ENCODE measurements at places on chromosomes 6 and 20.

- no peak for DNase-seq
Observed at GRCh38 chr6:17032590-17032987, 69.3 kb upstream of the STMND1 start.

GRCh38 chr6:161230339-161230738 lies 43.5 kb downstream of the AGPAT4 start:
- DNase-seq, result no peak

DNA sequence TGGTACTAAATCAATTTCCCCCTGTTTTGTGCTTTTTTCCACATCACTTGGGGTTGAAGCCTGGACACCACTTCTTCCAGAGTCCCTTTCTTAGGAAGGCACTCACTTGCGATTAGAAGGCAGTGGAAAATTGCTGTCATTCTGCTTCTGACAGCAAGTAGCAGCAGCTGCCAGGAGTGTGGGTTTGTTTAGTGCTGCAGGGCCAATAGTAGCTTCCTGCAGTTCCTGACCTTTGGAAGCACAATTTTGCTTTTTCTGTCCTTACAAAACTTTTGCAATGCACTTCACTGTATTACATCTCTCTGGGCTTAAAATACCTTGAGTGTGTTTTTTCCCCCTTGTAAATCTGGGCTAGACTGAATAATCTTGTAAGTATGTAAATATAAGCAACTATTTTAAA lies 12.5 kb upstream of the HLA-DRA start:
- no peak for DNase-seq

- peak; percentile 42 for DNase-seq
Observed at GRCh38 chr6:107118976-107119375, 3.7 kb upstream of the BEND3 start.

- DNase-seq, result no peak
Observed at GRCh38 chr6:148169706-148170105, 172.9 kb upstream of the SASH1 start.

DNA sequence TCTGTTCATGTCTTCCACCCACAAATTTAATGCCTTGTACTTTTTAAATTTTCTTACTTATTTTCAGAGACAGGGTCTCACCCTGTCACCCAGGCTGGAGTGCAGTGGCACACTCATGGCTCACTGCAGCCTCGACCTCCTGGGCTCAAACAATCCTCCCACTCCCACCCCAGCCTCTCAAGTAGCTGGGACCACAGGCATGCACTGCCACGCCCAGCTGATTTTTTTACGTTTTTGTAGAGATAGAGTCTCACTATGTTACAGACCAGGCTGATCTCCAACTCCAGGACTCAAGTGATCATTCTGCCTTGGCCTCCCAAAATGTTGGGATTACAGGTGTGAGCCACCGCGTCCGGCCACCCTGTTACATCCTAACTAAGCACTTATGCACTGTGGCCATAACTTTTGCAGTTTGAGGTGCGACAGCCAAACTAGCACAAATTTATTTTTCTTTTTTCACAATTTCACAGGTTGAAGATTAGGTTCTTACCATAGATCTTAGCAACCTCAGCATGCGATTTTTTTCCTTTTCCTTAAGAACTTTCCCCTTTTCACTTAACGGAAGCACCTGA lies 92.1 kb downstream of the EPB41L2 start:
- no peak for DNase-seq

GRCh38 chr20:24096264-24096663 lies 107.7 kb upstream of the GGTLC1 start:
- no peak for DNase-seq

DNA sequence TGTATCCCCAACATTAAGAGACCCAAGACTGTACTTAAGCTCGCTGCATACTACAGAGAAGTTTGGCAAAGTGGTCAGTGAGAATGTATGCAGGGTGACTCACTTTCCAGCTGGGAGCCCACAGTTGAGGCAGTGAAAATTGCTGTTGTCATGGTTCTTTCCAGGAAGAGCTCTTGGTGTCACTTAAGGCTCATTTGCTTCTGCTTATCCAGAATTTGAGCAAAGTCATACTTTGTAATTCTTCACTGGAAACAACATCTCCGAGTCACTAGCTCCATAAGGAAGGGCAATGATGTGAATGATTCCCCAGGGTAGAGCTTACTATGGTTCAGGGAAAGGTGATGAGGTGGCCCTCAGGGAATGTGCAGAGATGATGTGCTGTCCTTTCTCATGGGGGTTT lies 65.4 kb upstream of the FBXL4 start:
- peak; percentile 6 for DNase-seq

DNA sequence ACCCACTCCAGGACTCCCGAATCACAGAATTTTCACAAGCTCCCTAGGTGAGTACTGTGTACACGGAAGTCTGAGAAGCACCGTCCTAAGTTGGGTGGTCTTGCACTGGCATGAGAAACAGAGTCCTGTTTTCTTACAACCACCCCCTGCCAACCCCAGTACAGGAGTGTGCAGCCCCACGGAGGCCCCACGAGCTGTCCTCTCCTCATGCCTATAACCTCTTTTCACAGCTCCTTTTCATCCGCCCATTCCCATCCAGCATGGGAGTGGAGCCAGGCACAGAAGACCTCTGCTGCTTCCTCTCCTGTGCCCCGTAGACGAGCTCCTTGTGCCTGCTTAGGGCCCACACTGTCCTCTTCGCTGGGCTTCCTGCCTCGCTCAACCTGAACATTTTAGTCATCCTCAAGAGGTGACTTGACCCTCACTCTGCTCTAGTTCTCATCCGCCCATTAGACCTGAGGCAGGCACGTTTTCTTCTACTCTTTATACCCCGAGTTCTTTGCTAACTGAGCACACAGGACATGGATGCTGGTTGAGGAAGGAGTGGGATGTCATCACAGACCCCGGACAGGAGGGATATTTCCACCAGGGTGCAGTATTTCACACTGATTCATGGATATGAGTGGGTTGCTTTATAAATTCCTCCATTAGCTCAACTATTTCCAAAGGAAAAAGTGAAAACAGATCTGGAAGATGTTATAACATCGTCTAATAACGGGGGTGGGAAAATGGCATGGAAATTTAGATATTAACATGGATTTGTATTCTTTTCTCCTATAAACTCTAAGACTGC lies 160.5 kb downstream of the TTLL2 start:
- DNase-seq, result peak; percentile 17

DNA sequence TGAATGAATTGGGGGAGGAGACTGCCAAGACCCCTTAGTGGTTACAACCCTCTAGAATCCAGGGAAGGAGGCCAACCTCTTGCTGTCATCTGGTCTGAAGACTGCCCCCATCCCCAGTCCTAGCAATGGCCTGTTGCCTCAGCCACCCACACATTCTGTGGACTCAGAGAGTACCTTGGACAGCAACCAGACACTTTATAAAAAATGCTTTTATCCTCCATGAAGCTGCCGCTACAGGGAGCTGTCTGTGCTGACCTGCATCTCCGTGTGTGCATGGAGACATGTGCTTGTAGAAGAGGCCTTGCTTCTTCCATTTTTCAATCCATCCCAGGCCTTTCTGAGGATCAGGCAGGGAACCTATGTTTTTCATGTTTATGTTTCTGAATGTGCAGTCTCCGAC lies 15.2 kb downstream of the CDH22 start:
- DNase-seq, result peak; percentile 78

- DNase-seq, result no peak
Observed at GRCh38 chr6:24079076-24079475, 46.9 kb upstream of the NRSN1 start.

DNA sequence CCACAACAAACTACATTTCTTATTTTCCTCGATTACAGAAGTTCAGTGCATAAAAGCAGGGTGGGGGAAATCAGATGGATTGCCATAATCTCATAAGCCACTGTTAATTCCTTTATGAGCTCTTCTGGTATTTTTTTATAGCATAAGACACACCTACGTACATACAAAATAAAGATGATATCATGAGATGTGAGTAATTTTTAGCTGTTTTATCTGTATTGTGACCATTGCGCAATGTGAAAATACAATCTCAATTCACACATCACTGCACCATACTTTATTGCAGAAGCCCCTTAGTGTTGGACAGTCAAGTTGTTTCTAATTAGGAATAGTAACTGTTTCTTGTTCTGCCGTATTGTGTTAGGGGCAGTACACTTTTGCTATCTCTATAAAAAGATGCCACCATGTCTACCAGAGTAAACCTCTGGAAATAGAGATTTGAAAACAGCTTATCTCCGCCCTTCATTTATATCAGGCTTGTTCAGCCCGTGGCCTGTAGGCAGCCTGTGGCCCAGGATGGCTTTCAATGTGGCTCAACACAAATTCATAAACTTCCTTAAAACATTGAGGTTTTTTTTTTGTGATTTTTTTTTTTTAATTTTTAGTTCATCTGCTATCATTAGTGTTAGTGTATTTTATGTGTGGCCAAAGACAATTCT lies 90.4 kb downstream of the FARS2 start:
- DNase-seq, result peak; percentile 62

- no peak for DNase-seq
Observed at GRCh38 chr6:136067731-136068341, 182.3 kb downstream of the MTFR2 start.

DNA sequence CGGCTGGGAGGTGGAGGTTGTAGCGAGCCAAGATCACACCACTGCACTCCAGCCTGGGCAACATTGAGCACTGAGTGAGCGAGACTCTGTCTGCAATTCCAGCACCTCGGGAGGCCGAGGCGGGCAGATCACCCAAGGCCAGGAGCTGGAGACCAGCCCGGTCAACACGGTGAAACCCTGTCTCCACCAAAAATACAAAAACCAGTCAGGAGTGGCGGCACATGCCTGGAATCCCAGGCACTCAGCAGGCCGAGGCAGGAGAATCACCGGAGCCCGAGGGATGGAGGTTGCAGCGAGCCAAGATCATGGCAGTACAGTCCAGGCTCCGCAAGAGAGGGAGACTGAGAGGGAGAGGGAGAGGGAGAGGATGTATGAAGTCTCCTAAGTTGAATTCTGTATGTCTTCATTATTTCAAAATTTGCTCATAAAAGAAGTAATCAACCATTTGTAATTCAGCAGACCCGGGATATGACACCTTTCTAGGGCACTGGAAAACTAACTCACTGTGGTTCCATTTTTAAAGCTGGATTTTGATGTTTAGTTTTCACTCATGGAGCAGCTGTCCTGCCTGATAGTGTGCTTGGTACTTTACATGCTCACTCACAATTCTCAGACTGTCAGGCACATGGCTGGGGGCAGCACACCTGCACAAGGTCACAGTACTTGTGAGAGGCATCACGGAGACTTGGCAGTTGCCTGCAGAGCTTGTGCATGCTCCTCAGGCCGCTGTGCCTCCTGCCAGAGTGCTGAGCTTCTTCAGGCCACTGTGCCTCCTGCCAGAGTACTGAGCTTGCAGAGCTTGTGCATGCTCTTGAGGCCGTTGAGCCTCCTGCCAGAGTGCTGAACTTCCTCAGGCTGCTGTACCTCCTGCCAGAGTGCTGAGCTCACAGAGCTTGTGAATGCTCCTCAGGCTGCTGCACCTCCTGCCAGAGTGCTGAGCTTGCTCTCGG lies 106.2 kb downstream of the ERMARD start:
- DNase-seq, result no peak

- DNase-seq, result no peak
Observed at GRCh38 chr20:42938441-42939205, 251.1 kb downstream of the PTPRT start.

DNA sequence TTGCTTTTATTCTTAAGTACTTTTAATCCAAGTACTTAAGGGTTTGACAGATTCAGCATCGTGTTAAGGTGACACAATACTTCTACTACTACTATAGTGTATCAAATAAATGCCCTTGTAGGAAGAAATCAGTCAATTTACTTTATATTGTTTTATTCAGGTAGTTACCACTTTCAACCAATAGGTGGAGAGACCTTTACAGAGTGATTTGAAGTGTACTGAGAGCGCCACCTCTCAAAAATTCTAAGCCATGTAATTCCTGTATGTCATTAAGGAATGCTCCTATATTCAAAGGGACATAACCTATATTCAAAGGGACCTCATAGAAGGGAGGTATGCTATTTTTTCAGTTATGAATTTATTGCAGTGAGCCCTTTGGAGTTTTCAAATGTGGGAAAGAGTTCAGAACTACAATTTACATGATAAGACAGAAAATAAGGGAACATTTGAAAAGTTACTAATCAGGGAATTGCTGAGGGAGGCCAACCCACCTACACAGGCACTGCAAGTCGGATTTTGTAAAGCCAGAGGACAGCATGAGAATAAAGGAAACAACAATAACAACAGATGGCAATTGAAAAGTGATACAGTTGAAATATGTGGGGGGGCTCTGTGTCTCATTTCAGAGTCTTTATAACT lies 955.6 kb downstream of the TBC1D32 start:
- peak; percentile 70 for DNase-seq

GRCh38 chr6:144284478-144284782 lies 705 bp upstream of the UTRN start:
- no peak for DNase-seq

DNA sequence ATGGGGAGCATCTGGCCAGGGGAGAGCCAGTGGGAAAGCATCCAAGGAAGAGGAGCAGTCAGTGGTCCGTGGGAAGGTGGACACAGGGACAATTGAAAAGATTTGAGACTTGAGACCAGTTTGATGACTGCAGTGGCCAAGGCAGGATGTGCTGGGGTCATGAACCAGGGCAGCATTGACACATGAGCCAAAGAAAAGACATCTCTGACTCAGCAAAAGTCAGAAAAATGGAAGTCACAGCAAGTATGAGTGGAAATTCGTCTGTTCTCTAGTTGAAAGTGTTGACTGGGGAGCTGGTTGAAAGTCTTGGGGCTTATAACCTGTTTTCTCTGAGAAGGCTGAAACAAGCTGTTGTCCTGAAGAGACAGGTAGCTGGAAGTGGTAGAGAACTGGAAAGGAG lies 31.3 kb downstream of the RAB22A start:
- DNase-seq, result no peak

- DNase-seq, result no peak
Observed at GRCh38 chr6:46201702-46202101, 30.9 kb upstream of the ENPP5 start.

DNA sequence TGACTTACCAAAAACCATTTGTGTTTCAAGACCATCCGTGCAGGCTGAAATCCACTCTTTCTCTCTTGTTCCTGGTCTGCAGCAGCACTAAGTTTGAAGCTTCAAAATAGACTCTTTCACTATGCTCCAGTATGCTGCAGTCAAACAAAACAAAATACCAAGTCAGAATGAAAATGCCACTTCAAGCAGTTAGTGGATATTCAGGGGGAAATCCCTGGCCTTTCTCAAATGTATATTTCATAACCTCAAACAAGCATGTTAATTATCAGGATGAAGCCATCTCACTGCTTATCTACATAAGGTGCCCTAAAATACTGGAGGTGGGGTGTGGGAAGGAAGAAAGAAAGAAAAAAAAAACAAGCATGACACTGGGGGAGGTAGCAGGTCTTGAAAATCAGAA lies 103.5 kb downstream of the ATXN1 start:
- DNase-seq, result no peak

GRCh38 chr6:127073222-127073621 lies 45.2 kb upstream of the RSPO3 start:
- no peak for DNase-seq

DNA sequence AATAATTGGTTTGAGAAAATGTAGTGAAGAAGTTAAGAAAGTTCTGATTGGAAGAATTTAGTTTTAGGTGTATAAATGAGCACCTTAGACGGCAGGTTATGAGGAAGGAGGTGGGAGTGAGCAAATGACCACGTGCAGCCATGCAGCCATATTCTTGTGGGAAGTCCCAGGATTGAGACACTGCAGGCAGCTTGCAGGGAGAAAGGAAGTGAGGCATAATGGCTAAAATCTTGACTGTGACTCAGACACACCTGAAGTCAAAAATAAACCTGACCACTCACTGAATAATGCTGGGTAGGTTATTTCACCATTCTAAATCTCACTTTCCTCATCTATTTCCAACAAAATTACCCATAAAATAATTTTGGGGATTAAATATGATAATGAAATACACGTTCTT lies 16.6 kb downstream of the DSE start:
- DNase-seq, result no peak

Measured in hematopoietic multipotent progenitor cell treated with erythropoietin and hydrocortisone succinate and interleukin-3 and kit ligand, for 6 days (in vitro differentiated cells).